Karpas-422 (cell line): ENCODE measurements at places on chromosomes 11 and 22.

DNA sequence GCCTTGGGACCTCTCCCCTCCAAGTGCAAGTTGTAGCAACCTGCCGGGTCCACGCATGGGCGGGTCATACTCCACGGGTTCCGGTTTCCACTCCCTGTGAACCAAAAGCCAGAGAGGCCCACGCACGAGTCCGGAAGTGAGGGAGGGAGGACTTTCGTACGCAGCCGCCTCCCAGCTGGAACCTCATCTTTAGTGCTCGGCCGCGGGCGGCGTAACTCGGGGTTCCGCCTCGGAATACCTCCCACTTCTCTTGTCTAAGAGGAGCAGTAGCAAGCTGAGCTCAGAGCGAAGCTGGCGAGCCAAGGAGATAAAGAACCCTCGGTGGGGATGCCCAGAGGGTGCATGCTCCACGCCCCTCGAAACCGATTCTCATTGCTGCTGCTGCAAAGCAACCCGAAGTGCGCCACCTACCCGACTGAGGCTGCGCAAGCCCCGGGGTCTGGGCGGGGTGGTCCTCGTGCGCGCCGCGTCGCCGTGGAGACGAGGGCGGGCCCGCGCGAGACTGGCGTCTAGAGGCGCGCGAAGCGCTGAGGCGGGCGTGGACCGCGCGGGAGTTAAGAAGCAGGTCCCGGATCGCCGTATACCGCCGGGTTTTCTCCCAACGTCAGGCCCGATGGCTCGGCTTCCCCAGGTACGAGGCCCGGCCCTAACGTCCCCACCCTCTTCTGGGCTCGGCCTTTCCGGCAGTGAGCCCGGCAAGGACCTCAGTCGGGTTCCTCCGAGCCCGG lies at the start of gene SFI1:
TSS of gene SFI1 (plus strand) at position 530 of the 728 bp plus-strand sequence. CDS start 11,749 bp downstream, outside the sequence.
- DNase-seq, result peak; percentile 98

- no peak for DNase-seq
Observed at GRCh38 chr11:60959431-60959830, 7.5 kb upstream of the SLC15A3 start.

DNA sequence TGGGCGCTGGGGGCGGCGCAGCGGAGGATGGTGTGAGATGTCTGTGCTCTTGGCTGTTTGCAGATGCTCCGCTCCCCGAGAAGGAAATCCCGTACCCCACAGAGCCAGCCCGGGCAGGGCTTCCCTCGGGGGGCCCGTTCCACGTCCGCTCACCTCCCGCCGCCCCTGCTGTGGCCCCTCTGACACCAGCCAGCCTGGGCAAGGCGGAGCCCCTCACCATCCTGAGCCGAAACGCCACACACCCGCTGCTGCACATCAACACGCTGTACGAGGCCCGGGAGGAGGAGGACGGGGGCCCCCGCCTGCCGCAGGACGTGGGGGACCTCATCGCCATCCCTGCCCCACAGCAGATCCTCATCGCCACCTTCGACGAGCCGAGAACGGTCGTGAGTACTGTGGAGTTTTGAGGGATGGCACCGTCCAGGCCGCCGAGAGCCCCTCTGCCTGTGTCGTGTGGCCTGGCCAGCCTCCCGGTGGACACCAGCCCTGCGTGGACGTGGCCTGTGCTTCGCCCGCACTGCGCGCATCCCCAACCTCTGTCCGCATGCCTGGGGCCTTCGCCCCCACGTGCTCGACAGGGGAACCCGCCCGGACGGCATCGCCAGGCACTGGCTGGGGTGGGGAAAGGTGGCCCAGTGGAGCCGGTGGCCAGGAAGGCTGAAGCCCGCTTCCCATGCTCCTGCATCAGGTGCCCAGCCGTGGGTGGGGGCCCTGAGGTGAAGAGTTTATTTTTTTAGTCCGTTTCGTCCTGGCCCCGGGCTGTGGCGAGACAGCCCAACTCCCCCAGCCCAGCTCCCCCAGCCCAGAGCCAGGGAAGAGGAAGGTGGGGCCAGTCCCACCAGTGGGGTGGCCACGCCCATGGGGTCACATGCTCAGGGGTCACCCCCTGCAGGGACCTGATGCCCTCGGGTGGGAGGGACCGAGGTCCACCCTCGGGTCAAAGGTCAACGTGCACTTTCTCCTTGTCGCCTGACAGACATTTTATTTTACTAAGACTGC lies 6.5 kb upstream of the TRABD start:
- peak; percentile 31 for DNase-seq

DNA sequence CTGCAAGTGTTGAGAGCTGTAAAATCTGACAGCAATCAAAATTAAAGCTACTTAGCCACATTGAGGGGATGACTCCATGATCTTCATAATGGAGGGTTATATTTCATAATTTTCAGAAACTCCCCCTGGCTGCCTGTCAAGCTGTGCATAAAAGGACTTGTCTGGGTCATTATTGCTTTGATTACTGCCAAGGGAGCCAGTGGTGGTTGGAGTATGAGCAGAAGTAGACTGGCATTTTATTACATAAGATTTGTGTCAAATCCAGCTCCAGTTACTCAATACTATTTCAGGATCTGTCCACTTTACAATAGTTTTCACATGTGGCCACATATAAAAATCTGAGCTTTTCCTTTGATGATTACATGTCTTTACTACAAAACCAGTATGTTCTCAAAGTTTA lies 108.9 kb upstream of the SLC5A12 start:
- DNase-seq, result no peak

DNA sequence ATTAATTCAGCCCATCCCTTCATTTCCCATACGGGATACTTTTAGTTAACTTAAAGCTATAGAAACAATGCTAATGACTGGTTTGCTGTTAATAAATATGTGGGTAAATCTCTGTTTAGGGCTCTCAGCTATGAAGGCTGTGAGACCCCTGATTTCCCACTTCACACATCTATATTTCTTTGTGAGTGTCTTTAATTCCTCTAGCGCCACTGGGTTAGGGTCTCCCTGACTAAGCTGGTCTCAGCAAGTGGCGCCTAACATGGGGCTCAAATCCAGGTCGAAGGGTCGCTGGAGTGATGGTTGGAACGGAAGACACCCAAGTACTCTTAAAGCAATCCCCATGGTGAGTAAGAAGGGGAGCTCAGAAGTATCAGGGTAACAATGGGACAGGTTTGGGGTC lies 14.4 kb upstream of the OOSP1 start:
- no peak for DNase-seq

- no peak for DNase-seq
Observed at GRCh38 chr22:25780673-25781072, 38.7 kb downstream of the MYO18B start.

DNA sequence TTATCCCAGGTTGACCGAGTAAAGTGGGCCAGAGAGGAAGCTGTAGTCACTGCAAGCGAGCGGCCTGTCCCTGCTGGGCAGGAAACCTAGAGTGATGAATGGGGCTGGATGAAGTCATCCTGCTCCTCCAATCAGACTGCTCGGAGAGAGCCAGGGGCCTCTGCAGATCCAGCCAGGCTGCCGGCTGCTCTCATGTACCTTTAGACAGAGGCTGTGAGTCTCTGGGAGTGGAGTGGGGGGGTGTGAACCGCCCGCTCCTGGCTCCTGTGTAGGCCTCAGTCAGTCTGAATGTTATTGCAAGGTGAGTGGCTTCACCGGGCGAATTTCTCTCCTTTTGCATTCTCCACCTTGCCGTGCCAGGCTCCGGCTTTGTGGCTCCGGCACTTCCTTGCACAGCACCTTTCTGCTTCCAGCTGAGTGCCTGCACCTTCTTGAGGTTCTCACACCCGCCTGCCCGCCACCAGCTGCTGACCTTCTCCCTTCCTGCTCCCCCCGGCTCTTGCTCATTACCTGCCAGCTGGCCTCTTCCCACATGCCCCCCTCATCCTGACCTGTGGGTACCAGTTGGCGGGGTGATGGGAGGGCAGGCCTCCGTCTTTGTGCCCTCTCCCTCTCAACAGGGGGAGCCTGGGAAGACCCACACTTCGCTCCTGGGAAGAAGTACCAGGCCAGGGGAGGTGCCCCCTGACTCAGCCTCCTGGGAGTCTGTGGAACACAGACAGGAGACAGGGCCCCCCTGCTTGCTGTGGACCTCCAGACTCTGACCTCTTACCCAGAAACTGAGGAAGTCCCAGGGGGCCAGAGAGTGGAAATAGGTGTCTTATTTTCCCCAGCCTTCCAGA lies 79.9 kb downstream of the GRAMD1B start:
- DNase-seq, result no peak

GRCh38 chr11:44610186-44610955 lies 44.9 kb downstream of the CD82 start:
- DNase-seq, result peak; percentile 63

- no peak for DNase-seq
Observed at GRCh38 chr11:30763951-30764350, 177.8 kb upstream of the MPPED2 start.

- DNase-seq, result no peak
Observed at GRCh38 chr11:65699306-65699705, 12.7 kb upstream of the KAT5 start.

GRCh38 chr22:46913351-46913750 lies 150.9 kb downstream of the TBC1D22A start:
- no peak for DNase-seq

DNA sequence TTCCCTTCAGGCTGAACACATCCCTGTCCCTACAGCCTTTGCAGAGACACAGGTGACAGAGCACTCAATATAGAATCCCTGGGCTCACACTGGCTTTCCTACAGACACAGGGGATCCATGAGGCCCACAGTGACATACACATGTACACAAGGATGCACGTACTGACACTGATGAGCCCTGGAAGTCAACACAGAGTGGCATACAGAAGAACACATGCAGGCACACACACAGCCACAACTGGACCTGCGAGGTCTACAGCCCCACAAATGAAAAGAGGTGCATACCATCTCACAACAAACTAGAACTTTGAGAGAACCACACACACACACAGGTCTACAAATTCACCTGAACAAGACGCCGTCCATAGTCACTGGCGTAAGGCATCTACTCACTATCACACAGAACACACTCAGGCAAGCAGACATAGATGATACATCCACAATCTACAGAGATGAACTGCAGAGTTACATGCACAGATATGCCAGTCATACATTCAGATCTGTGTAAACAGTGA lies 3.5 kb upstream of the ZNF74 start:
- no peak for DNase-seq

DNA sequence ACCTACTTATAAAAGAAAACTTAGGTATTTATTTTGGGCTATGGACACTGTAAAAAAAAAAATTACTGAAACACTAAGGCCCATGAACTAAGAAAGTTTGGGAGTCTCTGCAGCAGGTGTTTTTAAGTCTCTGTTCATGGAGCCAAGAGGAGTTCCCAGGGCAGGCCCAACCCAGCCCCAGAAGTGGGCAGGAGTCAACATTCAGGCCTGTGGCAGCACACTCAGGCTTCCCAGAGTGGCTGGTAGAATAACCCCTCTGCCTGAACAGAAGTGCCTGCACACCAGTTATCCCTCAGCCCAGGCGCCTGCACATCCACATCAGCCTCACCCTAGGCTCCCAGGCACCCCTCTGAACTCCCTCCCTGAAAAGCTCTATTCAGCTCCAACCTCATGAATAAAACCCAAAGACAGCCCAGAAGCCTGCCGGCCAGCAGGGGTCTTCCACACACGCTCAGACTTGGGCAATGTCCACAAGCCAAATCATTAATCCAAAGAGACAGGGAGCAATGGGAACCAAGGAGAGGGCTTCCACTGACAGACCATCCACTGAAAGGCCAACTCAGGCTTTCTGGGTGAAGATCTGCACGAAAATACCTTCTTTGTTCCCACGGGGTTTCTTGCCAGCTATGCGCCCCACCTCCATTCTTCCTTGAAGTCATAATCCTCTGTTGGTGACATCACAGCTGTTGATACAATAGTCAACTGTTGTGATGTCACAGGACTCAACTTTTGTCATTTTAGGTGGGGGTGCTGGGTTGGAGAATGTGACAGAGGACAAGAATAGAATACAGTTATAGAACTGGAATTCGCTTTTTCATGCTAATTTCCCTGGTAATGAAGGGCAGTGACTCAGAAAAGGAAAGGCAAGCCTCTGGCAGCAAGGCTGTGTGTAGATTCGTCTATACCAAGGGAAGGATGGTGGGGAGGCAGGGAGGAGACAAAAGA lies 83.7 kb downstream of the RPL27A start:
- no peak for DNase-seq

DNA sequence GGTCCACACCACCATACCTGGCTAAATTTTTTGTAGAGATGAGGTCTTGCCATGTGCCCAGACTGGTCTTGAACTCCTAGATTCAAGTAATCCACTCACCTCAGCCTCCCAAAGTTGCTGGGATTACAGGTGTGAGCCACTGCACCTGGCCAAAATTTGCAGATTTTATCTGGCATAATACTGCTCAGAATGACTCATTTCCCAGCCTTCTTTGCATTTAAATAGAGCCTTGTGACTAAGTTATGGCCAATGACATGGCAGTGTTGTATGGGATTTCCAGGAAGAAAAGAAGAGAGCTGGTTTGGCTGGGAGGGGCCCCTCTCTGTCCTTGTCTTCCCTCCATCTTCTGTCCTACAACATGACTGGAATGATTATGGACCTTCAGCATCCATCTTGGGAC lies 55.8 kb downstream of the CCDC34 start:
- no peak for DNase-seq

- DNase-seq, result no peak
Observed at GRCh38 chr22:30245181-30245984, 1.2 kb downstream of the LIF start.

DNA sequence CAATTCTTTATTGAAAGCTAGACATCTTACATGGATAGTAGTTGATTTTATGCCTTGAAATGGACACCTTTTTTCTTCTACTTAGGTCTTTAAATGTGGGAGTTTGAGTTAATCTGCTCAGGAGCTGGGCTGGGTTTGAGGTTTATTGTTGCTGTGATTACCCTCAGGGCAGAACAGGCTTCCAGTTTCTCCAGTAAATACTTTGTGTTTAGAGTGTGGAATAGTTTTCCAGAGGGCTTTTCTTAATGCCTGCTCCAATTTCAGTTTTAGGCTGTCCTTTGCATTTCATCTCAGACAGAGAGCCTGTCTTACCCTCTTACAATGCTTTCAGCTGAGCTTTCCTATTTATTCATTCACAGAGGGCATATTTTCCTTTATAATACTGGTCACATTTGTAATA lies 69.9 kb upstream of the ADORA2A start:
- DNase-seq, result no peak

GRCh38 chr11:105699203-105699602 lies 89.3 kb downstream of the GRIA4 start:
- no peak for DNase-seq

- no peak for DNase-seq
Observed at GRCh38 chr22:29139965-29140782, 65.5 kb upstream of the EMID1 start.
